A549 (cell line): ENCODE measurements at places on chromosomes 5 and 9. TPM values are rescaled to one million over a fixed set of nuclear protein-coding genes. Genes with fewer than 3 reads are reported as not detected.

Gene TSSK1B
- not detected in 3 replicates for polyA plus RNA-seq

Gene CENPK
- polyA plus RNA-seq: 66.8 to 72.7 TPM (median 66.8 TPM) in 3 replicates

Gene PRR16
- polyA plus RNA-seq: 0.05 TPM in 1 of 3 replicates, not detected in the others

Gene ROR2
- 0.53 to 0.66 TPM (median 0.53 TPM) in 3 replicates for polyA plus RNA-seq

Gene CTNND2
- polyA plus RNA-seq: not detected in 3 replicates

Gene PDE8B
- 2.8 to 4.0 TPM (median 2.9 TPM) in 3 replicates for polyA plus RNA-seq

Gene ANGPTL2
- polyA plus RNA-seq: not detected in 3 replicates

Gene CKMT2
- polyA plus RNA-seq: not detected in 3 replicates

Gene FSTL4
- 0.90 to 1.6 TPM (median 0.92 TPM) in 3 replicates for polyA plus RNA-seq

Gene IFNA10
- not detected in 3 replicates for polyA plus RNA-seq

Gene ARL10
- 0.15 to 0.51 TPM (median 0.38 TPM) in 3 replicates for polyA plus RNA-seq

Gene TMEM174
- polyA plus RNA-seq: not detected in 3 replicates

Gene DOLPP1
- 21.8 to 23.5 TPM (median 22.2 TPM) in 3 replicates for polyA plus RNA-seq

Gene CSF2
- 0.34 TPM in 1 of 3 replicates, not detected in the others for polyA plus RNA-seq

Gene TRAF1
- polyA plus RNA-seq: 2.0 to 4.6 TPM (median 2.1 TPM) in 3 replicates

- no peak for DNase-seq
These were observed 111.2 kb downstream of the SMARCA2 start for GRCh38 chr9:2126331-2126803.

DNA sequence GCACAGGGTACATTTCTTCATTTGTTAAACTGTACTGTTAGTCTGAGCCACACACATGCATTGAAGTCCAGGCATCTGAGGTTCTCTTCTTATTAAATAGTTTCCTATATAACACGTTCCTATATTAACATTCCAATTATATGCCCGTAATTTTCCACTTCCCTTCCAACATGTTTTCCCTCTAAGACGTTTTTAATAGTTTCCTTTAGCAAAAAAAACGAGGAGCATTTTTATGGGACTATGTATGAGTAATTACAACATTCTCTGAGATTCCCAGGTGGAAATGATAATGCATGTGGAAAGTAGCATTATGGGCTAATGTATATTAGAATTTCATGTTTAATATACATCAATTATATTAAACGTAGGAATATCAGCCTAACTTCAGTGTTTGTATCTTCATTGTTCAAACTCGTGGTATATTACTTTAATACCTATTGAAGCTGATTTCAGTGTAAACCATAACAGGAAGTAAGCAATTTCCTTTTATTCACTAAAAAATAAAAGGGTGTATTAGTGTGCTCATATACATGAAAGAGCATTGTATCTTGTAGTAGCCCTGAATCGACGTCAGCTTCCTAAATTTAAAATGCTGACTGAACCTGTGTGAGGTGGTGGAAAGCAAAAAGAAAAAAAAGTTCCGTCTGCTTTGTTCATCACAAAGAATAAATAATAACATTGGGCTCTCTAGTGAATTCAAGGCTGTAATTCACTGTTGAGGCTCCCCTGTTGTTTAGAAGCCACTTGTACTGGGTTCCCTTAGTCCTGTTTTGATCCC, 11.3 kb downstream of the SMARCA2 start:
- no peak for DNase-seq

- no peak for DNase-seq
These were observed 75.5 kb downstream of the SSBP2 start for GRCh38 chr5:81675420-81675819.

DNA sequence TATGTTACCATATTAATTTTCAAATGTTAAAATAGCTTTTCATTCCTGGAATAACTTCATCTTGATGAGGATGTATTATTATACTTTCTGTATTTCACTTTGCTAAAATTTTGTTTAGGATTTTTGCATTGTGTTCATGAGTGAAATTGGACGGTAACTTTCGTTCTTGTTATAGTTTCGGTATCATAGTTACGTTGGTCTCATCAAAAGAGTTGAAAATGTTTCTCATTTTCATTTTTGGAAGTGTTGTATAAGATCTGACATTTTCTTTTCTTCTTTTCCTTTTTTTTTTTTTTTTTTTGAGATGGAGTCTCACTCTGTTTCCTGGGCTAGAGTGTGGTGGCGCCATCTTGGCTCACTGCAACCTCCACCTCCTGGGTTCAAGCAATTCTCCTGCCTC, 20.0 kb downstream of the PRRT1B start:
- DNase-seq: no peak

GRCh38 chr5:158886086-158886485, 213.6 kb downstream of the EBF1 start:
- no peak for DNase-seq

DNA sequence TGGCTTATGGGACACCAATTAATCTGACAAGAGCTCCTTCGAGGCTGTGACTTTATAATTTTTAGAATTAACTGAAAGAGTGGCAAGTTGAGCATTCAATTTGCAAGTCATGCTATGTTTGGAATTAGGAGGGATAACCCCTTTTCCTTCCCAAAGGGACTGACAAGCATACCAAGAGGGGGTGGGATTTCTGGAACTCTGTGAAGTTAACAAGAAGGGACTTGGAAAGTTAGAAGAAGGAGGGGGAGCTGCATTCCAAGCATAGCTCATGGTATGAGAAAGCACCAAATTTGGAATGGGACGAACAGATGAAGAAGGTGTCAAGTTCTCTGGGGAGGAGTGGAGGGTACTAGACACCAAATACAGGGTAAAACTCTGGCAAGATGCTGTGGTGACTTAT, 8.9 kb upstream of the PALM2AKAP2 start:
- DNase-seq: no peak

DNA sequence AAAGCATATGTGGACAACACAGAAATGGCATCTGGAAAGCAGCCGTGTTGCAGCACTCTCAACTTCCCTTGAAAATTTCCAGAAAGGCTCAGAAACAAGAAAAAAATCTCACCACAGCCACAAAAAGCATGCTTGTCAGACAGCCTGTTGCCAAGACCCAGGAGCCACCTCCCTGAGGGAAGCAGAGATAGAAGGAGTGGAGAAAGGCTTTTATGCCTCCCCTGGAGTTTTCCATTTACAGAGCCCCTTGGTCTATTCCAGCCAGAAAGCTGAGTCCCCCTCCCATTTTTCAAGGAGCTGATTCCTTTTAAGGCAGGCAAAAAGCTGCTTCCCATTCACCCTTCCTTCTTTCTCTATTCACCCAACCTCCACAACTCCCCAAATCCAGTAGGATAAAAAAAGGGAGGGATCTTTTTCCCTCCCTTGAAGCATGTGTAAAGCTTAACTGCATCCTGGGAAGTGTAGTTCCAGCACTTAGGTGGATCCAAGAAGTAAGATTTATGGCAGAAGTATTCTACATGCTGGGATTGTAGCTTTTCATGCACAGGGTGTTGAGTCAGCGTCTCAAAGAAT, 37.1 kb upstream of the PALM2AKAP2 start:
- no peak for DNase-seq

- peak; percentile 34 for DNase-seq
These were observed 4.2 kb downstream of the DNAJA1 start for GRCh38 chr9:33029231-33029786.

GRCh38 chr5:124297826-124298225, 448.6 kb downstream of the ZNF608 start:
- DNase-seq: no peak

DNA sequence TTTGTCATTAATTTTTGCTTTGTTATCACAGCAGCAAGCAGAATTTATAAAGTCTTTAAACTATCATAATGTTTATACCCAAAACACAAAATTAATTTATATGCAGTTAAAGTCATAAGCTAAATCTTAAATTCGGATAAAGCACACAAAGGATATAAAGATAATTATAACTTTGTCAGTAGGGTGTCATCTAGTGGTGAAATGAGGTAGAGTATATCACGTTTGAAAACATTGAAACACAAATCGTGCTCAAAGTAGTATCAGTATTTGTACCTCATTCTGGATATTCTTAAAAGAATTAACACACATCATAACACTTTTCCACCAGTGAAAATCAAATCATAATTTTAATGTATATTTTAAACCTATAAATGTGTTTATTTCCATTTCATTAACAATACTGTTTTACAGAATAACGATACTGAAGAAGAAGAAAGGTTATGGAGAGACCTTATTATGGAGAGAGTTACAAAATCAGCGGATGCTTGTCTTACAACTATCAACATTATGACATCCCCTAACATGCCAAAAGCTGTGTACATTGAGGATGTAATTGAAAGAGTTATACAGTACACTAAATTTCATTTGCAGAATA, 129.5 kb downstream of the NIPBL start:
- DNase-seq: peak; percentile 31

- no peak for DNase-seq
These were observed 31.6 kb downstream of the TLE4 start for GRCh38 chr9:79603222-79603920.

- DNase-seq: no peak
These were observed 1190.1 kb downstream of the CDH12 start for GRCh38 chr5:21663082-21663481.

DNA sequence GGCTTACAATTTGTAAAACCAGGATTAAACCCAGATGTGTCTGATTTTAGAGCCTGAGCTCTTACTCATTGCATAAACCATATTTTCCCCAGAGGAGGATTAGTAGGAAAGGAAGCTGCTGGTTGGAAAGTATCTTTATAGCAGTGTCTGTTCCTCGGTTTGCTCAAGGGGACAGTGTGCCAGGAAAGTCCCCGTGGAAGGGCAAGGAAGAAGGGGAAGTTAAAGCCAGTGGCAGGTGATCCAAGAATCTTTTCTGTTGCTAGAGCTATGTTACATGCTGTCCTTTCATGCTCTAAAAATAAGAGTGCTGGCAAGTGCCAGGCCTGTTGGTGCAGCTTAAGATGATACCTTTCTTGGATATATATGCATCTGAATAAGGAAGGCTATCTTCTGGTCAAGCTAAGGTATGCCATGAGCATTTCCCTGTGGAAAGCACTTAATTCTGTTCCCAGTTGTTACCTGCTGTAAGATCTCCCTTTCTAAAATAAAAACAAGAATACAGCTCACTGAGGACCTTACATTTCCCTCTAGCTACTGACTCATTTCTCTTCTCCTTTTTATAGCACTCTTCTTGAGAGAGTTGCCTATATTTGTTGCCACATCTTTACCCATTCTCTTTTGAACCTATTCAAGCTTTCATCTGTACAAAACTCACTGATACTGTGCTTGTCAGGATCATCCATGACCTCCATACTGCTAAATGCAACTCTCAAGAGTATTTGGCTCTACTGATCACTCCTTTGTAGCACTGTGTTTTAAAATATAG, 8.0 kb downstream of the PDCD1LG2 start:
- DNase-seq: no peak

GRCh38 chr5:105940181-105940580, 1730.6 kb downstream of the EFNA5 start:
- no peak for DNase-seq

GRCh38 chr5:140273401-140273877, 29.5 kb downstream of the PFDN1 start:
- no peak for DNase-seq

GRCh38 chr9:127382541-127382940, 14.4 kb upstream of the SLC2A8 start:
- no peak for DNase-seq

- no peak for DNase-seq
These were observed 237.7 kb downstream of the SYK start for GRCh38 chr9:91039125-91039834.

DNA sequence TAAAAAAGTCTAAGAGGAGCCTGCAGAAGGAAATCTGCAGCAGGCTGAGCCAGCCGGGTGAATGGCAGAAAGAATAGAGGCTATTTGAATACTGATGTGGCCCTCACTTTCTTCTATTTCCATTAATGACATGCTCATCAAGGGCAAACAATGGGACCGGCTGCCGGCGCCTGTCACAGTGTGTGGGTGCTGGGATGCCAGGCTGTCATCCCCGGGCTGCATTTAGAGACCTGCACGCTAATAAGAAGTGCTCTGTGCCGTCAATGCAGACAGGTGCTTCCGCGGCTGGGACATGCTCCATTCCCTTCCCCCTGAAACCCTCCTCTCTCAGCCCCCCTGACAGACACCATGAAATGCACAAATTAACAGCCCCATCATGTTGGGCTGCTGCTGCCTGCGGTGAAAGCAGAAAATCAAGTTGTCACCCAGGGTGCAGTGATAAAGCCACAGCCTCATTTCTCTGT, 217.7 kb upstream of the TBCA start:
- DNase-seq: no peak

DNA sequence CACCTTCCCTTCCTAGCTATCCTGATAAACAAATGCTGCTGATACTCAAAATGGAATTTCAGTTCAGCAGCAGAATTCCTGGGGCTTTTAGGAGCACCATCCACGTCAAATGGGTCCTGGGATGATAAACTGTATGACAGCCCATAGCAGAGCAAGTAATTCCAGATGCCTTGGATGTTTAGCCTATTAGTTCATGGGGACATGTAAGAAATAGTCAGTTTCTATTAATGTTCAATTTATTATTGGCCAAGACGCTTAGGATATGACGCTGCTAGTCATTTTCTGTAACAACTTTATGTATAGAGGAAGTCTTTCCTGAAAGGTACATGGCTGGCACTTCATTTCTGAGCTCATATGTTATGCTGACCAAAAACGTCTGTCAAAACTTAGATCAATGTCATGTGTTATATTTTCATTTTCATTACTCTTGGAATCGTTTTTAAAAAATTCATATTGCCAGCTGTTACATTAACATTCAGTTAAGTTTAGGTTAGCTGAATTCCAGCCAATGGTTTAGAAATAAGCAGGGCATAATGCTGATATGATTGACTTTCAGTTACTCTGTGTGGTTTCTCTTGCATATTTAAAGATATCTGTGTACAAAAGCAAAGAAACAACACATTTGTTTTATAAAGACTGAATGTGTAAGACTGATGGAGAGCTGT, 243.8 kb downstream of the CSNK1G3 start:
- DNase-seq: peak; percentile 35

DNA sequence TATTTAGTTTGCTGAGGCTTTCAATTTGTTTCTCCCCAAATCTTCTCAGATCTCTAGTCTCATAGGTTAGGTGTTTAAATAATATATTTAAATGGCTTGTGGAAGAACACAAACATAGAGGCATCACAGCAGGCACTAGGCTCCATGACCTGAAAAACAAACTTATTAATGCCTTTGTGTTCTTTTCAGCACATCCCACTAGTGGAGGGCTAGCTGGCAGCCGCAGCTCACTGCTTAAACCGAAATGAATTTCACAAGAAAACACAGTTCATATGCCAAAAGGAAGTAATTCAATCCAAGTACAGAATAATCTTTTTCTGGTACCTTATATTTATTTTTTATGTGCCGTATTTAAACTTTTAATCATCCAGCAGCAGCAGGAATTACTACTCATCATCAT, 382.5 kb downstream of the PLK2 start:
- no peak for DNase-seq

- DNase-seq: no peak
These were observed 79.2 kb downstream of the MAST4 start for GRCh38 chr5:66675406-66675805.

DNA sequence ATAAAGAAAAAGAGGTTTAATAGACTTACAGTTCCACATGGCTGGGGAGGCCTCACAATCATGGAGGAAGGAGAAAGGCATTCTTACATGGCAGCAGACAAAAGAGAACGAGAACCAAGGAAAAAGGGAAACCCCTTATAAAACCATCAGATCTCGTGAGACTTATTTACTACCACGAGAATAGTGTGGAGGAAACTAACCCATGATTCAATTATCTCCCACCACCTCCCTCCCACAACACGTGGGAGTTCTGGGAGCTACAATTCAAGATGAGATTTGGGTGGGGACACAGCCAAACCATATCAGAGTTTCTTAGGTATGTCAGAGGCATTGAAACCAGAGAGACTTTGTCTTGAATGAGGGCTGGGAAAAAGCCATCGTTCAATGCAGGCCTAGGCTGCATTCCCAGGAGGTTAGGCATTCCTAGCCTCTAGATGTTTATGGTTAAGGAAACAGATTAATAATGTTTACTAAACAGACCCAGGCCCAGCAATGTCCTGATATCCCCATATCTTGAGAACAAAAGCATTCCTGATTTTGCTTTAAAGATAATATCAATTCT, 7.5 kb upstream of the PAIP1 start:
- no peak for DNase-seq
